ENCODE measurements at places on chromosomes 4 and X.

DNA sequence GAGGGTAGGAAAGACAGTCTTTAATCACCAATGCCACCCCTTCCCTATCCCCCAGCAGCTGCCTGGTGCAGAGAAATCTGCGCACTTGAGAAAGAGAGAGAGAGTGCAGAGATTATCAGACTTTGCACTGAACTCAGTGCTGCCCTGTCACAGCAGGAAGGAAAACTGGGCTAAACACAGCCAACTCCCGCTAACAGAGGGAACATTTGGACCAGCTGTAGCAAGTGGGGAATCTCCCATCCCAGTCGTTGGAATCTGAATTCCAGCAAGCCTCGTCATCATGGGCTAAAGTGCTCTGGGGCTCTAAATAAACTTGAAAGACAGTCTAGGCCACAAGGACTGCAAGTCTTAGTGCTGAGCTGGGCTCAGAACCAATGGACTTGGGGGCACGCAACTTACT is 168.7 kb downstream of the DLG3 start:
- peak; percentile 0 for DNase-seq

GRCh38 chrX:2707334-2707760 is 16.3 kb downstream of the CD99 start:
- DNase-seq = peak; percentile 95

DNA sequence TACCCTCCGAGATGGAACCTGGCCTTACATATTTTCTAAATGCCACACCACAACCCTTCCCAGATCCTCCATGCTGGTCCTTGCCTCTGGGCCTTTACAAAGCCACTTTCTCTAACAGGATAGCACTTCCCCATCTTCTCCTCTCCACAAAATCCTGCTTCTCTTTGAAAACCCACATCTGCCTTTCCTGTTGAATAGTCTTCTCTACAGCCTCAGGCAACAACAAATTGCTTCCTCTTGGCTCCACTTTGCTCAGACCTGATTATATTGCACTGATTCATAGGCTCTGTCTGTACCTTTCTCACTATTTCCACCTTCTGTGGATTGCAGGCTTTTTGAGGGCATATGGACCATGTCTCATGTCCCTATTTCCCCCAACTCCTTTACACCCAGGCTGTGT is 203.7 kb upstream of the MBNL3 start:
- no peak for DNase-seq

- DNase-seq = no peak
These were observed 167.8 kb downstream of the NDST4 start for GRCh38 chr4:114945616-114946015.

DNA sequence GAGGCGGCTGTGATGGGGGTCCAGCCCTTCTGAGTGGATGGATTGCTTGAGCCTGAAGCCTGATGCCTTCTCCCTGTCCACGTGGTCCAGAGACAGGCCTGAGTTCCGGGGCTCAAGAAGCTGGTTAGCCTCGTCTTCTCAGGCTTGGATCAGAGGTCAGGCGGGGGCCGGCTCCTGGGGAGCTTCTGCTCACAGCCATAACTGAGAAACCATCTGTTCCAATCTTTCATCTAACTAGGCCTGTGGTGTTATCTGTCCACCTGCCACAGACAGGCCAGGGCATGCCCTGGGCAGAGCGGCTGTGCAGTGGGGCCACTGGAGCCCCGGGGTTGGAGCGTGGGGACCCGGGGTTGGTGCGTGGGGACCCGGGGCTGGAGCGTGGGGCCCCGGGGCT is 63.1 kb downstream of the SORCS2 start:
- DNase-seq = no peak

DNA sequence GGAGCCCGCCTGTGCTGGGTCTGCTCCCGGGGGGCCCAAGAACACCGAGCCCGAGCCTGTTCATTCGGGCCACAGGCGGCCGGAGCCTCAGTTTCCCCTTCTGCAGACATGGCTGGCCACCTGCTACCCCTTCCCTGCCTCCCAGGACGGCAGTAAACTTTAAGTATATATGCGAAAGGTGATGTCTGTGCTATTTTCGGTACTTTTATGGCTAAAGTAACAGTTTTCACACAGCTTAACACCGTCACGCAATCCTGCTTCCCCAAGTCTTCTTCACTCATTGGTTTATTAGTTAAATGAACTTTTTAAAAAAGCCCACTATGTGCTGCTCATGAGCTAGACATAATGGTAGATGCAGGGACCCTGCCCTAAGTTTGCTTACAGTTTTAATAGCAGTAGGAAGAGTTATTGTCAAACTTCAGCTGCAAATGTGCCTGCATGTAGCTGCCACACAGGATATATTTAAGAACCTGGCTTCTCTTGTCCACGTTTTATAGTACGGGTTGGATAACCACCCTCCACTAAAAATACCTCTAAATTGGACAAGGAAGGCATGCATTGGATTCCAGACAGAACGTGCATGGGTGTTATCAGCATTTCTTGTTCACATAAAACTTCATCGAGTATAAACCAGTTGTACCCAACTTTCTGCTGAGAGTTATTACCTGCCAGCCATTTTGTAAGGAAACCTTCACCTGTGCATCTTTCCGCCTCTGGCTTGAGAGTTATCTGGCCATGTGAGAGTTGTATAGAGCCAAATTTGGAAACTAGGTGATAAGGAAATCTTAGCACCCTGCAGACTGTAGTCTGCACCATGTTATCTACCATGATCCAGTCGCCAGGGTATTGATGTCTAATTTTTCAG is 741 bp downstream of the ANAPC4 start:
- DNase-seq = no peak

DNA sequence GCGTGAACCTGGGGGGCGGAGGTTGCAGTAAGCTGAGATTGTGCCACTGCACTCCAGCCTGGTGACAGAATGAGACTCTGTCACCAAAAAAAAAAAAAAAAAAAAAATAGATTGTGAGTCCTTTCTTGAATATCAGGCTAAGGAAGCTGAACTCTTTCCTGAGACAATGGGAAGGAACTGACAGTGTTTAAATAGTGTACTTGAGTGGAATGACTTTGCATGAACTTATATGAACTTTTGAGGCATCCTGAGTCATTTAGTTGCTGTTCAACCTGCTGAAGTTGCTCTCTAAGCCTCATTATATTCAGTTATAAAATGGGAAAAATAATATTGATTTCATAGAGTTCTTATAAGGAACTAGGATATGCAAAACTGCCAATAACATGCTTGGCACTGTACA is 79.3 kb upstream of the LIMCH1 start:
- no peak for DNase-seq

- DNase-seq = peak; percentile 39
These were observed 37.4 kb downstream of the SLC16A2 start for GRCh38 chrX:74458736-74459135.

DNA sequence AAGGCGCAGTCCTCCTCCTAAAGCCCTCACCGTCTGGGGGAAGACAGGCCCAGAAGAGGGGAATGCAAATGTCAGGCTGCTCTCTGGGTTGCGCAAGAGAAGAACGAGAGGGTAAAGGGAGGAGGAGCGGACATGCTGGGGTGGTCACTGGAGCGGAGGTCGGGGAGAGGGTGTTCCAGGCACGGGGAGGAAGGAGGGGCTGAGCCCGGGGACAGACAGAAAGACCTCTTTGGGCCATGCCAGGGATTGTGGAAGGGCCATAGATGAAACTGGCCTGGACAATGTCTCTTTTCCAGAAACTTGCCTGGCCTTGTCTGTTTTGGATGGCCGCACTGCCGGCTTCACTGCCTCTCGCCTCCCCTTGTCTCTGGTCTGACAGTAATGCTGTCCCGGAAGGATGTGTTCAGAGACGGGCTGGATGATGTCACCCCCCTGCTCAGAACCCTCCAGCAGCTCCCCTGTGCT is 121.0 kb downstream of the SORCS2 start:
- DNase-seq = no peak

DNA sequence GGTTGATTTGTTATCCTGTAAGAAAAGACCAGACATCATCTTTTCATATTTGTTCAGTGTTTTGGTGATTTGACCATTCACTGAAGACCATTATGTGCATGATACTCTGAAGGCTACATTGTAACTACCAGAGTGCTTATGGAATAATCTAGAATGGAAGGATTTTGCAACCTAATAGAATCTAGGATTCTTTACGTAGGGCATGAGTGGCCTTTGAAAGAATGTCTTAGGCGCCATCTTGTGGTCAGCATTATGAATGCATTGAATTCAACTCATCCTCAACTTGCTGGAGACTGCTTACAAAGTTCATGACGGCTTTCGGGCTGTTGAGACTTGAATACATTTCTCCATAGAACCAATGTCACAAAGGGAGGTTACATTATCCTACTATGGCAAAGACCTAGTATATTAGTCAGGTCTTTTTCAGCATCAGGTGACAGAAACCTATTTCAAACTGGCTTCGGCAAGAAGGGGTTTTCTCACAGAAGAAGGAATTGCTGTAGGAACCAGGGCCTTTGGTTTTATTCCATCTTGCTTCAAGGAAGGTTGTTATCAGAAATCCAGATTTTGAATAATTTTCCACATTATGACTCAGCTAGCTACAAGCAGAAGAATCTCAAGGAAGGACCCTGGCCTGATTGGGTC is 104.1 kb downstream of the GPAT3 start:
- DNase-seq = peak; percentile 87

DNA sequence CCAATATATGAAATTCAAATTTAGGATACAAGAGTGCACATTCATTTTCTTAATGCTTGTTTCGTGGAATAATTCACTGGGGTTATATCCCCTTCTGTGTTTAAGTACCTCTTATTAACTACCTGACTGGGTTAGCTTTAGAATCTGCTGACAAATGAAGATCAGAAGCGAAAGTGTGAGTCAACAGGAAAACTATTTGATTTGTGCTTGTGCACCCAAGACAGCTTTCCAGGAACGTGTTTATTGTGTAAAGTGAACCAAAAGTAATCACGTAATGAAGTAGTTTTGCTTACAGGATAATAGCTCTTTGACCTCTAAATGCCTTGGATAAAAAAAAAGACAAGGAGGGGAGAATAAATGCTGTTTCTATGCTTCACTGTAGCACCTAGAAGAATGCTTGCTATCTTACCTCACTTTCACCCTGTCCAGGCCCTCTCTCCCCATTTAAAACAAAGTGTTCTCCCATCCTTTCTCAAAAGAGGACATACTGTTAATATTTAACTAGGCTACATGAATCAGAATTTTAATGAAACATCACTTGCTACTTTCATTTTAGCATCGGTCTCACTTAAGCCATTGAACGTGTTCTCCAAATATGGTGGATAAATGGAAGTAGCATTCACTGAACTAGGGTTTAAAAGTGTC is 141.9 kb downstream of the THOC2 start:
- peak; percentile 13 for DNase-seq

DNA sequence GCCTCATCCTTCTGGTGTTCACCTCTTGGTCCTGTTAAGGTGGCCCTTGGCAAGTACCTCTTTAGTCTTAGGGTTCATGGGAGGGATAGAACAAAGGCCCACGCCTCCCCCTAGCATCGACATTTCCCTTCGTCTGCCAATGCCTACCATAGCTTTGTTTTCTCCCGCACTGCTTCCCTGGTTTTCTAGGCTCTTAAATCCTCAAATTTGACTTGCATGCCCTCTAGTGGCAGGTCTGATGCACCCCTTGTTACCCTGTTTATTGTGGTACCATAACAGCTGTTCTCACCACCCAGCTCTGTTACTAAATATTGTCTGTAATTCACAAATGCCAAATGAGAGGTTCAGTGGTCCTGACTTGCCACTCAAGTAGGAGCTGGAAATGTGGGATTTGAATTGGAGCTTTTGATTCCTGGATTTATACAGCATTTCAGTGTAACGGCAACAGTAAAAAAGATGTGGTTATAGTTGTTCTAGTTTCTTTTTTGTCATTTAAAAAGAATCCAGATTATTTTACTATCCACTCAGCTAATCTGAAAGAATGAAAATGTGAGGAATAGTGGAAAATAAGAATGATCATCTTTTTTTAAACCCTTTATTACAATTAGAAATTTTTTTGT is 100.1 kb downstream of the REPS2 start:
- peak; percentile 76 for DNase-seq

DNA sequence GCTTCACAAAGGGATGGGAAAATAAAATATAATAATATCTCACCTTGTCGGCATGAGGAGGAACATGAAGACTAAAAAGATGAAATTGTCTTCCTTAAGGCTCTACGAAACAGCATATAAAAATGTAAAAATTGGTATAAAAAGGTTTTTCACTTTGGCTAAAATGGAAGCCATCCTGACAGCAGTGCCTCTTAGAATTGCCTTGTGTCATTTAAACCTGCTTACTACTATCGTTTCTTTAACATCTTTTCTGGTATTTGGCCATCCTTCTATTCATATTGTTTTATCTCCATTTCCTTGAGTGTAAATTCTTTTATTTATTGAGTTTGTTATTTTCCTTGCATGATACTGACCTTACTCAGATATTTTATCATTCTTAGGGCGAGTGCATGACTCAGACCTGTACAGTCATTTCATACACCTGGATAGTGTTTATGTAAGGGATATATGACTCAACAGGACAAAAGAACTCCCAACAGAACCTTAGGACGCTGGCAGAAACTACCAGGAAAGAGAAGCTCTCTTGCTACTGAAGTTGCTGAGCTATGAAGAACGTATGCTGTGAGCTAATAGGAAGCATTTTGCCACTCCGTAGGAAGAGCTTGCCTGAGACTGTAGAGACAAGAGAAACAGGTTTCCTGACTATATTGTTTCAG is 5.8 kb upstream of the CDKN2AIP start:
- DNase-seq = peak; percentile 32

- no peak for DNase-seq
These were observed 12.6 kb downstream of the BEX1 start for GRCh38 chrX:103051260-103051789.

DNA sequence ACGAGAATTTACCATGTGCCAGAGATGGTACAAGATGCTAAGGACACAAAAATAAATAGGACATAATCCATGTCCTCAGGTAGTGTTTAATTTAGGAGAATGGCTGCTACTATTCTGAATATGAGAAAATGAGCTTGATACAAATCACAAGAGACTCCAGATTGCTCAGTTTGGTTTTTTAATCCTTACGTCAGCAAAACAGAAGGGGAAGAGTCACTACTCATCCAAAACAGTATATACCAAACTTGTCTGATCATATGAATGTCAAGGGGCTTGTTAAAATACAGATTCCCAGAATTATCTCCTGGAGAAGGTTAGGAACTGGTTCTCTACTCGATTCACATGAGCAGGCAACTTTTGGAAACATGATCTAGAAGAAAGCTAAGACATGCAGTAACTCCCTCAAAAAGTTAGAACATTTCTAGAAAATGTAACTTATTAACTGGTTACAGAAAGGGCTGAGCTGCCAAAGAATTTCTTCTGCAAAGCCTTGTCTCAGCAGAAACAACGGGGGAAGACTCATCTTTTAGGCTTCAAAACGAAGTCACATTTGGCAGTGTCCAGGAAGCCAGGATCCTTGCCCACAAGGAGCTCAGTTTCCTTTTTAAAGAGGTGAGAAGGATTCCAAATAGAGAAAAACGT is 3.4 kb downstream of the AIFM1 start:
- DNase-seq = no peak

DNA sequence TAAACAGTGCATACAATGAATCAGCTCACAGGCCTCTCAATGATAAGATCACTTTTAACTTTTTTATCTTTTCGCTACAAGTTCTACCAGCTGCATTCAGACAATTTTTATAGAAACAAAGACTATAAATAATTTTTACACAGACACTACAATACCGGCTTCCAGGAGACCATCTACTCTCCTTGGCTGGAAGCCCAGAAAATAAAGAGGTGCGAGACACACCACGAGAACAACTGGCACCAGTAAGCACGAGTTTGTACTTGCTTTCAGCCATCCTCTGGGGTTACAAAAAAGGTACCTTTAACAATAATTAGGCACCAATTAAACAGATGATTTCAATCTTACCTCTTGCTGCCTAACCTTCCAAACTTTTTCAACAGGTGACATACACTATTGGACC is 11.2 kb upstream of the PRDX4 start:
- DNase-seq = no peak
